Fibroblast of skin of abdomen (primary cell): ENCODE measurements at places on chromosomes 16 and 17.

GRCh38 chr16:85335584-85336491 is 223.6 kb upstream of the CIBAR2 start:
- peak; percentile 55 for DNase-seq

DNA sequence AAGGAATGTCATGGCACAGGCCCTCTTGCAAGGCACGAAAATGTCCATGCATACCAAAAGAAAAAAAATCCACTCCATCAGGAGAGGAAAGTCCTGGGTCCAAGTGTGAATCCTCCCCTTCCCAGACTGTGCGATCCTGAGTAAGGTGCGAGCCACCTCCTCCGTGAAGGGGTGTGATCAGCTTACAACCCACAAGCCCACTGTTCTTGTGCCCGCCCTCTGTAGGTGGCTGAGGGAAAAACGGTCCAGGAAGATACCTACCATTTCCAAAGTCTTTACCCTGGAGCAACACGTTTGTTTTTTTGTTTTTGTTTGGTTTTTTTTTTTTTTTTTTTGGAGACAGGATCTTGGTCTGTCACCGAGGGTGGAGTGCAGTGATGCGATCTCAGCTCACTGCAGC is 116.5 kb downstream of the ZNF423 start:
- no peak for DNase-seq

GRCh38 chr17:72706396-72706981 is 386.0 kb downstream of the SLC39A11 start:
- DNase-seq, result peak; percentile 22

GRCh38 chr17:70552230-70552981 is 383.1 kb downstream of the KCNJ2 start:
- DNase-seq, result peak; percentile 26

- DNase-seq, result peak; percentile 48
These were observed 62.2 kb downstream of the DHRS7C start for GRCh38 chr17:9729034-9729650.

- peak; percentile 85 for DNase-seq
These were observed 8.9 kb downstream of the UBTF start for GRCh38 chr17:44210342-44211192.

DNA sequence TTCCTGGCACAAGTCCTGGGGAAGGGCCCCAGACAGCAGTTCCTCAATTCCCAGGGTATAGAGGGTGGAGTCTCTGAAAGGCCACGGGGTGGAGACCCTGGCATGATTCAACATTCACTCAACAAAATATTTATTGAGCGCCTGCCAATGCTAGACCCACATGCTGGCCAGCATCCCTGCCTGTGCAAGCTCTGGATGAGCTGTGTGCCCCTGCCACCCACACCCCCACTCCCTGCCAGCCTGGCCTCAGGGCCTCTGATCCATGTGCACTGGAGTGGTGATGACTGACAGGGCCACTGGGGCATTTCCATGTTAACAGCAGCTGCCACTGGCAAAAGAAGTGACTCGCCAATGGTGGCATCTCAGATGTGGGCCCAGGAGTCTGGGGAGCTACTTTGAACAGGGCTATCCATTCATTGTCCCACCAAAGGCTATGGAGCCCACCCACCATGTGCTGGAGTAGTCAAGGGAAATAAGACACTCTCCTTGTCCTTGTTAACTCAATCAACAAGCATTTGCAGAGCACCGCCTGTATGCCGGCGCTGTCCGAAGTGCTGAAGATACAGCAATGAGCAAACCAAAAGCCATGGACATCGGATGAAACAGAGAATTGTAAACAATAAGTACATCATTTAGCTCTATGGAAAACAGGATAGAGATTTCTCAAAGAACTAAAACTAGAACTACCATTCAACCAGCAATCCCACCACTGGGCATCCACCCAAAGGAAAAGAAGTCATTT is 3.0 kb upstream of the PRSS22 start:
- no peak for DNase-seq

DNA sequence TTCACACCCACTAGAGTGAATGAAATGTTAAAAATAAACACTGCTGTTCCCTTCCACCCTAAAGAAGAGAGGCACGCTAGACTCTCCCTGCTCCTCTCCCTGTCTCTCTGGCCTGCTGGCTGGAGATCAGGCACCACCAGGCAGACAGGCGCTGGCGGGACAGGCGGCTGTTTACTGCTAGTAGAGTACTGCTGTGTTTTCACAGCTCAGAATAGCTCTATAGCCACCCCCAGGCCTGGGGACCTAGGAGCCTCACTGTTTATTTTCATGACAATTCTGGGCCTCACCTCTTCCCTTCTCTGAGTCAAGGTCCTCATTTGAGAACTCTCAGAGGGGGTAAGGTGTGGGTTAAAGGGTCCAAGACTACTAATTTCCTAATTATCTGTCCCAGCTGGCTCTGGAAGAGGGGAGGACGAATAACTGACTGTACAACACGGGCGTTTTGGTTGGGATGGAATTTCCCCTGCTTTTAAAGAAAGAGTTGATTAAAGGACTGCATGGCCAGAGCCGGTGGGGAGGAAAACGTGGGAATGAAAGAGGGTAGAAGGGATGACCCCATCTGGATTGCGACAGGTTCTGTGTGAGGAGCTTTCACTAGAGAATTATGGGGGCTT is 9.0 kb upstream of the G6PC1 start:
- DNase-seq, result no peak

GRCh38 chr17:80492343-80493136 is 16.1 kb upstream of the NPTX1 start:
- DNase-seq, result no peak

GRCh38 chr17:77315551-77316190 is 174.9 kb downstream of the SEC14L1 start:
- no peak for DNase-seq

- DNase-seq, result no peak
These were observed 12.2 kb downstream of the ADGRG1 start for GRCh38 chr16:57640612-57641011.

DNA sequence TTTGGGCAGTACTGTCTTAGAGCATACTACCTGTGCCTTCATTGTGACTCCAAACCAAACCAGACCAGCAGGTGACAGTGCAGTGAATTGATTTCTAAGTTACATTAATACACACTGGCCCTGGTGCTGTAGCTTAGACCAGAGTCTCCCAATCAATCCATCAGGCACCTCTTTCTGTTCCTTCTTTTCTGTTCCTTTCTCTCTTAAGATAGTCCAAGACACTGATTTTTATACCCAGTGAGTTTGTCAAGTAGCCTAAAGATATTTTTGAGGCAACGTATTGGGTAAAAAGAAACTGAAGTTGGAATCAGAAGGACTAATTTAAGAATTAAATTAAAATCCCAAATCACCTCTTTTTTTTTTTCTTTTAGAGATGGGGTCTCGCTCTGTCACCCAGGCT is 43.1 kb downstream of the ABAT start:
- DNase-seq, result no peak

DNA sequence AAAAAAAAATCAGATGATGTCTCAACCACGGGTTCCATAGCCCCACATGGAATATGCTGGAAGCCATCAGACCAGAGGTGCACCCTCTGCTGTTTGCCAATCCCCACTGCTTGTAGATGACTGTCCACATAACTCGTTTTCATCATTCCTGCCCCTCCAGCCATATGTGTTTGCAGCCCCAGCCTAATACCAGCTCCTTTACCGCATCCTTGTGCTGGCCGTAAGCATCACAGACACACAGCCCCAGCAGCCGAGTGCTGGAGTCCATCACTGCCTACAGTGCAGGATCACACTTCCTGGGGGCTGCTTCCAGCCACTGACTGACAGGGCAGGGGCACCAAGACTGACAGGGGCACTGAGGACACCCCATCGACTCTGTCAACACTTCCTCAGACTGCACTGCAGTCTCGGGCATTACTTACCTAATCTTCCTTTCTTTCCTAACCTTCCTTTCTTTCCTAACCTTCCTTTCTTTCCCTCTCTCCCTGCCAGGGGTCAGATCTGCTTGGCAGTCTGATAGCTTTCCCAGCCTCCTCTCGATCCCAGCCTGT is 5.0 kb downstream of the RCVRN start:
- peak; percentile 69 for DNase-seq

DNA sequence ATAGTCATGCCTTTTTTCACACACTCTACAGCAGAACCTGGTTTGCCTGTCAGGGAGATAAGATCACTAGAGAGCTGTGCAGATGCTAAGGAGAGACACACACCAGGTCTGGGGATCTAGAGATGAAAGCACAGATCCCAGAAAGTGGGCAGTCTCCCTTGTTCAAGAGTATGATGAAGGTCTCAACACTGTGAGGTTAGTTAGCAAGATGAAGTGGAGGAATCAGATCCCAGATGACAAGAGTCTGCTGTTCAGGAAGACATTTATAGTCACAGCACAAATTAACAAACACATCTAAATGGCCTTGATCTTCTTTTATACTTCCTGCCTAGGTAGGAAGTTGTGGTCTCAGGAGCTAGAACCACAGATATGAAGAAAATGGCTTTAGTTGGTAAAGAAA is 23.4 kb upstream of the SKAP1 start:
- DNase-seq, result no peak

GRCh38 chr16:77589071-77589765 is 133.1 kb upstream of the NUDT7 start:
- DNase-seq, result peak; percentile 57

- no peak for DNase-seq
These were observed 71.7 kb downstream of the PRKCB start for GRCh38 chr16:23907457-23907902.

DNA sequence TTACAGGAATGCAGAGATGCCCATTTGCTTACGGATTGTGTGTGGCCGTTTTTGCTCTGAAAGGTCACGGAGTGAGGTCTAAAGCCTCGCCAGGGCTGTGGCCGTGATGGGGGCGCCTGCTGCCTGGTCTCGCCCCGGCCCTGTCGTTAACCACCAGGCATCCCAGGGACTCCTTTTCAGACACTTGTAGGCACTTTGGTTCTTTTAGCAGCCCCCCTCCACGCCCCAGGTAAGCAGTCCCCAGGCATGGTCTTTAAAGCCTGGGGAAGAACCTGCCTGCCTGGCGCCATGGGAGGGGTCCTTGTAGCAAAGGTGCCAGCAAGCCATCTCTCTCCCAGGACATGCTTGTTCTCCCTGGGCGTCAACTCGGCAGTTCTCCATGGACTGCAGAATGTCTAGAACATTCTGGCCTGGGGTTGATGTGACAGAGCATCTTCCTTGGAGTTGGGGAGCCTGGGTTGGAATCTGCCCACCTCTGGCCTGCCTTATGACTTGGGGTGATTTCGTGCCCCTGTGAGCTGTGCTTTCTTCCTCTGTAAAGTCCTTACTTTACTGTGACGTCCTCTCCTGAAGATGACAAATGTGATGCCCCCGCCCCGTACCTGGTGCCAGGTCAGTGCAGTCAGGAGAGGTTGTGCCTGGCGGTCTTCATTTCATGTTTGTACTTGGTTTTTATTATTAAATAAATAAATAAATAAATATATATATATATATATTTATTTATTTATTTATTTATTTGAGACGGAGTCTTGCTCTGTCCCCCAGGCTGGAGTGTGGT is 5.4 kb downstream of the KCTD5 start:
- no peak for DNase-seq

DNA sequence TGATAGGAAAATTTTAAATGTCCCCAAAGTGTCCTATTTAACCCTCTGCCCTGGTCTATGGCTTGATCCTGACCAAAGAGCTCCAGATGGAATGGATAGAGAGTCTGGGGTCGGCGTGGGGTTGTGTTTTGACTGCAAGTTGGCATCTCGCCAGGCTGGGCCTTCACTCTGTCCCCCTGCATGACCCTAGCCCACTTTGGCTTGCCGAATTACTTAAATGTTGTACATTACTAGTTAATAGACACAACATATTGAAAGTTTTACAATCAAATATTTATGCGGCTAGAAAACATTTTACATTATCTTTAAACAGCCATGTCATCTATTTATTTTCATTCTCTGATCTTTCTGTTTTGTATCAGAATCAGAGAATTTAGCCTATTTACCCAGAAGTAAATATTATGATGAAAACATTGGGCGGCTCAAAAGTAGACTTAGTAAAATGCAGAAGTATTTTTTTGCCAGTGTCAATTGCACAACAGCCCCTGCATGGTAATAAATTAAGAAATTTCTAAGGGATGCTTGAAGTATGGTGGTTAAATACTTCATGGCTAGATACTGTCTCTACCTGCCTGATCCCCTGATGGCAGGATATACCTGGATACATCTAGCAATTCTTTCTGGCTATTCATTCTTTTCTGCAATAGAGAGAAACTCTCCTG is 18.8 kb upstream of the MYOCD start:
- DNase-seq, result no peak
